ENCODE measurements at places on chromosomes 13 and 19.

DNA sequence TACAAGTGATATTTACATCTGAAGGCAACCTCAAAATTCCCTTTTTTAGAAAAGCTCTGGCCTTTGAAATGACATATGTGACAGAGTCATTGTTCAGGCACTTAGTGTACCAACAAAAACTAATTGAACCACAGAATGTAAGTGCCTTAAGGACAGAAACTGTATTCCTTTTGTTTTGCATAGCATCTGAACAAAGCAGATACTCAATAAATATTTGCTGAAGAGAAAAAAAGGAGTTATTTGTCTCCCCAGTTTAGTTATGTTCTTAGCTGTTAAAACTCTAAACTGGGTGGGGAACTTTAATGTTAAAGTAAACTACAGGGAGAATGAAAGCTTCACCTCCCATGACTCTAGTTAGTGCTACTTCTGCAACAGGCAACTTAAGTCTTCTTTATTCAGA is 56.8 kb upstream of the KLF5 start:
- no peak for DNase-seq

DNA sequence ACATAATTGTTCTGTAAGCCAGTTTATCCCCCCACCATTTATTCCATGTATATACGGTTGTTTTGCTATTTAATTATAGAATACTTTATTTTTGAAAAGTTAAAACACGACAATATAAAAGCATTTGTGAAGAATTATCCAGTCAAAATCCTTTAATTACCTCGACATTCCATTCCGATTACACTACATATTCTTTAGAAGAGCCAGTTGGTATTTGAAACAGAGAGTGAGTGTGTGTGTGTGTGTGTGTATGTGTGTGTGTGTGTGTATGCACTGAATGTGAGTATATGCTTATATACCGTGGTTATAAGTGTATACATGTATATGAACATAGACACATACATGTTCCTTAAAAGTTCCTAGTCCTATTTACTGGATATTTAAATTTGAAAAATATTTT is 87.8 kb upstream of the KLF5 start:
- DNase-seq: no peak

DNA sequence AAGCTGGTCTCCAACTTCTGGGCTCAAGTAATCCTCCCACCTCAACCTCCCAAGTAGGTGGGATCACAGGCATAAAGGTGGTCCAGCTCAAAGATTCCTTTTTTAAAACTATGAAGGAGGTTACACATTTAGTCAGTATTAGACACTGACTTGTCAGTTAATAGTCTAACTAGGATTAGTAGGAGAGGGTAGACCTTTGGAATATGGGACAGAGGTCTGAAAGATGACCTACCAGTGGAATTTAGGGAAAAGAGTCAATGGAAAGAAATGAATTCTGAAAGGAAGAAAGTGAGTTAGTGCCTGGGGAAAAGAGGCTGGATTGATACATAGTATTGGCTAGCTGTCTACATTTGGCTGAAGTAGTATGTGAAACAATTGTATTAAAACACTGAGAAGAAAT is 220.7 kb downstream of the MZT1 start:
- no peak for DNase-seq

- no peak for DNase-seq
Measured at GRCh38 chr13:91312324-91312723, 35.2 kb upstream of the MIR17HG start.

DNA sequence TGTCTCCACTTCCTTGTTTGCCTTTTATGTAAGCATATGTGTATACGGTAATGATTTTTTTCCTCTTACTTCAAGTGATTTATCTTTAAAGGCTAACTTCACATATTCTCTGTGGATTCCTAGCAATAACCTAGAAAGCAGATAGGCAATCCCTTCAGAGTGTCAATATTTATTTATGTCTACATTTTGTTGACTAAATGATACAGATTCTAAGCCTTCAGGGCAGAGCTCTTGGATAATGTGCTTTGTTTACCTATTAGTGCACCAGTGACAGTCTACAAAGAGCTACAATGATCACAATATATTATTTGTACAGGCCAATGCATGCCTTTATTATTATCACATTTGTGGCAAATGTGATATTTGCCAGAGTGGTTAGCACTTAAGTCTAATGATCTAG is 406.2 kb downstream of the EFNB2 start:
- DNase-seq: no peak

- peak; percentile 26 for DNase-seq
Measured at GRCh38 chr19:15430526-15431120, 11.8 kb upstream of the AKAP8L start.

Measured in kidney (tissue), 22 donors.